Activated effector memory CD4-positive, alpha-beta T cell treated with anti-CD3 and anti-CD28 coated beads, Interleukin-2, amount 50 U/mL, for 16 hours (primary cell): ENCODE measurements at places on chromosomes 4 and X.

- no peak for DNase-seq
Measured at GRCh38 chr4:141543706-141544105, 92.7 kb upstream of the IL15 start.

GRCh38 chrX:13048280-13048679 lies 3.9 kb upstream of the FAM9C start:
- no peak for DNase-seq

DNA sequence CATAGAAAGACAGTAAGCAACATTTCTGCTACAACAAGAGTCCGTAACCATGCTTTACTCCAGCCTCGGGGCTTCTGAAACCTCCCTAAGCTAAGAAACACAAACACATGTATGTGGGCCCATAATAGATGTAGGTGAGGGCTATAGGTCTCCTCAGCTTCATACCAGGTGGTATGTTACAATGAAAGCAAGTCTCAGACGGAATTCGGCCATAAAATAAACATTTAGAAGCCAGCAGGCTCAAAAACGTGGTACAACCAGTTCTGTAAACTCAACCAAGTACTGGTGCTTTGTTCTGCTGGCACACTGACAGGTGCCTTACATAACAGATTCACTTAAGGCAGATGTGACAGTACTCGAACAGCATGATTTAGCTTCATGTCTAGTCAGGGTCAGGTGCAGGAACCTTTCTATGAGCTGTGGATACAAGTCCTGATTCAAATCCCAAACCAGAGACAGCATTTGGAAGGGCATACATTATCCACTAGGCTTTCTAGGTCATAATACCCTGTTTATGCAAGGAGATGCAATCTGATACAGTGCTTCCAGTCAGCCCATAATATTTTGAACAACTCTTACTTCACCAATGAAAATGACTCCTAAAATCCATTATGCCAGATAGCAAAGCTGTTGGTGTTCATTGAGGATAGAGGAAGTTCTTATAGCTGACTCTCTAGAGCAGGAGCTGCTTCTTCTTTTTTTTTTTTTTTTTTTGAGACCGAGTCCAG lies 113.8 kb upstream of the ENPP6 start:
- DNase-seq, result no peak

- DNase-seq, result no peak
Measured at GRCh38 chrX:41960142-41960541, 36.8 kb upstream of the CASK start.

- DNase-seq, result no peak
Measured at GRCh38 chrX:136028383-136028984, 43.2 kb downstream of the SLC9A6 start.

DNA sequence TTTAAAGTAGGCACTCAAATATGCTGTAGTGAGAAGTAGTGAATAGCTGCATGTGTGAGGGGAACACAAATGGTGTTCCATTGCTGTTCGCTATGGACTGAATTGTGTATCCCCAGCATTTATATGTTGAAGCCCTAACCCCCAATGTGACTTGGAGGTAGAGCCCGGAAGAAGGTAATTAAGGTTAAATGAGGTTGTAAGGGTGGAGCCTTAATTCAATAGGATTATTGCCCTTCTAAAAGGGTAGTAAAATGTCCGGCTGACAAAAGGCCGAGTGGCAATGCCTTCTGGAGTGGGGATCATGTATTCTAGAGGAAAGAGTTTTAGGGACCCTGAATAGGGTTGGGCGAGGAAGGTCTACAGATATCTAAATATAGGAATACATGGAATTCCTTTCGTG lies 168.9 kb upstream of the NUDT10 start:
- DNase-seq, result no peak

DNA sequence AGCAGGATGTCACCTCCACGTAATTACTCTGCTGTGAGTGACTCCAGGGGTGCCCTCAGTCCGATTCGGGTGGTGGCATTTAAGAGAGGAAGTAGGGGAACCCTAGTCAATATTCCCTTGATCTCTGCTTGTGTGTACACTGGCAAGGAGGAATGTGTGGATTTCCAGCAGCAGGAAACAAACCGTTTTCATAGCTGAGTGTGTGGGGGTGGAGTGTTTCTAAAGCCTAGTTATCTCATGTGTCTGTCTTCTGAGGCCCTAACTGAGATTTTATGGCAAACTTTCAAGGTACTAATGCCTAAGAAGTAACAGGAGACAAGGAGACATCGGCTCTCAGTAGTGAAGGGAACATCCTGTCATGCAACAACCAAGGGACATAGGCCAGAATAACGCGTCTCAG lies 6.6 kb upstream of the CLDN24 start:
- no peak for DNase-seq

DNA sequence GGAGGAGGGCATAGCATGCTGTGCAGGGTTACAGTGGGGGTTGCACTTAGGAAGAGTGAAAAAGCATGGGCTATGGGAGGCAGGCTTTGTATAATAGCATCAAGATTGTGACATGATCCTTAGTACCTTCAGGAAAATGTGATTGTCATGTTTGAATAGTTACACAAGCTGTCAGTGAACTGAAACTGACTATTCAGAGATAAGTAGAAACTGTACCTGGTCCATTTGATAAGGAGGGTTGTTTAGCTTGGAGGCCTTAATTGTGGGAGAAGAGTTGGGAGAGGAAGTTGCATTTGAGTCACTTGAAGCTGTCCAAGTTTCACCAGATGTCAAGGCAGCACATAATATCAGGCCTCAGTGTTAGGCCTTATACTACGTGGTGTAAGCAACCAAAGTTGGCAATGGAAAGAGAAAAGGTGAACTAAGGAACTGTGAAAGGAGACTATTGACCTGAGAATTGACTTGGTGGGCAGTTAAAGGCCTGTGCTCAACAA lies 85.0 kb downstream of the TEX13C start:
- no peak for DNase-seq

- DNase-seq, result peak; percentile 41
Measured at GRCh38 chr4:7187168-7187535, 5.2 kb upstream of the SORCS2 start.
